ENCODE measurements at places on chromosomes 12 and 14.
A peak's percentile ranks its signal among the peaks of the same experiment; 100 is the strongest.

DNA sequence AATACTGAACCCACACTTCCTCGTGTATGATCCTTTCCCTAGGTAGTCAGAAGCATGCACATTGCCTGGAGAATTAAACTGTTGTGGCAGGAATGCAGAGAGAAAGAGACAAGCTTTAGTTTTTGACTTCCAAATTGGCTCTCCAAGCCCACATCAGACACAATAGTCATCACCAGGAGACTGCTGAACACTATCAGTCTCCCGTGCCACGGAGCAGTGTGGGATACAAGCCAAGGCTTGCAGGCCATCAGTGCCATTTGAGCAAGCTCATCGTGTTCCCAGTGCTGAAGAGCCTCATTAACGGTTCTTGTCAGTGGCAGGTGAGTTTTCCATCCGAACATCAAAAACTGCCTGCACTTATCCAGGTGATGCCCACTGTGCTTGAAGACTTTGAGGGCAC lies 410.8 kb downstream of the NAV3 start:
- no peak for DNase-seq

- no peak for DNase-seq
Measured at GRCh38 chr14:86708846-86709339, 1178.9 kb downstream of the FLRT2 start.

DNA sequence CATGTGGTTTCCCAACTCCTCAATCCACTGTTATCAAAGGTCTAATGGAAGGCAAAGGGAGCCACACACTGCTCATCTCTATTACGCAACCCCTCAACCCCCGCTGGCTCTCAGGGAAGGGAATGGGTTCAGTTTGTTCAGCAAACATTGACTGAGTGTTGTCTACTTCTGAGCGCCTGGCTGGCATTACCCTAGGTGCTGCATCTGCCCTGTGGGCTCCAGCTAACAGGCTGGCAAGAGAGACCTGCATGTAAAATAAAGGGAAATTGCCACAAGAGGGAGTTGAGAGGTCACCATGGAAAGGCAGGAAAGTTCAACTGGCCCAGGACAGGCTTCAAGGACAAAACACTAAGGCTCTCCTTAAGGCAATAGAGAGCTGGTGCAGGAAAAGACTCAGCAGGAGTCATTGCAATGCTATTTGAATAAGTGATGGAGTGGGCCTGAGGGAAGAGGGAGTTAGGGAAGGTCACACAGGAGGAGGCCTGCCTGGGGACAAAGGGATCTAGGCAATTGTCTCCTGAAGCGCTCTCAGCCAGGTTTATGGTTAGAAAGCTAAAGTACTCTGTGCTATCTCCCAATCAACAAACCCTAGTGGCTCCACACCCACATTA lies 5.5 kb upstream of the ZNF740 start:
- DNase-seq = no peak

DNA sequence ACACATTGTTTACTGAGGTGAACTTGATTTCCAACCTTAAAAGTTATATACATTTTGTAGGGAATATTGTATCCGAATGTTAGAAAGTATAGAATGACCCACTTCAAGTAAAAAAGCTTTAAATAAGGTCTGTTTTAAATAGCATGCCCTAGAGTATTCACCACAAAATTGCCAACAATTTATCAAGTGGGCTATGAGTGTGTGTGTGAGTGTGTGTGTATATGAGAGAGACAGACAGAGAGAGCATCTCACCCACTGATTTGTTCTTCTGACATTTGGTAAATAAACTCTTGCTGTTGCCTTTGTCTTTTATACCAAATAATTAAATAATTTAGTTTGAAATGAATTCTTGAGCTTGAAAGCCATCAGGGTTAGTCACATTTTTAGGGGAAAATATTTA lies 29.8 kb upstream of the RAP1B start:
- DNase-seq = no peak

GRCh38 chr14:99749763-99750715 lies 43.2 kb upstream of the EML1 start:
- no peak for DNase-seq

- peak; percentile 33 for DNase-seq
Measured at GRCh38 chr14:58637391-58638230, at the start of gene DACT1. DACT1 (plus strand) TSS chr14:58637962; CDS start chr14:58638203, 241 bp downstream.
